NCI-H82 (cell line): ENCODE measurements at places on chromosomes 3 and 15.

DNA sequence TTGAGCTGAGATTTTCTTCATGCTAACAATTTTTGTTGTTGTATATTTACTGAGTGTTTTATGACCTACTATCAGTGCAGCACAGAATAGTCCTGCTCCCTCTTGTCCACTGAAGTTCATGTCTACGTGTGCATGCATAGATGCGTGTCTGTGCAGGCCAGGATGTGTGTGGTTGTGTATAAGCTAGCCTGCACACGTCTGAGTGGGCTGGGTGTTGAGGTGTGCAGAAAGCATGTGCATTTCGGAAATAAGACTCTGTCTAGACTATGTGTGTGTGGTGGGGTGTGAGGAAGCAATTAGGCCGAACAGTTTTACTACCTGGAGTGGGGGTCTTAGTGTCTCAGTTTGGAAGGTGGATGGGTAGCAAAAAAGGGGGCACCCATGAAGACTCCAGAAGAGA, 39.2 kb downstream of the ATP2B2 start:
- DNase-seq = no peak

DNA sequence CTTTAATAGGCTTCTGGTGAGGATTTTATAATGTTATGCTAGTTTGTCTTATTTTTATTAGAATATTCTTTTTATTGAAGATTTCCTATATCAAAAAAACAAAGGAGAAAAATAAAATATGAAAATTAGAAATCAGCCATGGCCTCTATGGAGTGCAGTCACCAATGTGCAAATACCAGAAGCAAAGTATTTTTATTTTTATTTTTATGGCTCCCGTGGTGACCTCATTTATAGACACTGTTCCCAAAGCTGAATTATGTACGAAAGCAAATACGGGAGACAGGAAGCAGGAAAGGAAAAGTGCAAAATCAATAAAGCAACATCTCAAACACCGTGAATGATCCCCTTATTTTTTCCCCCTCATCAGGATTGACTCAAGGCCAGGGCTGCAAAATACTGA, 35.1 kb downstream of the DAZL start:
- no peak for DNase-seq

- DNase-seq = no peak
Measured at GRCh38 chr15:76075046-76075445, 15.3 kb downstream of the TMEM266 start.

DNA sequence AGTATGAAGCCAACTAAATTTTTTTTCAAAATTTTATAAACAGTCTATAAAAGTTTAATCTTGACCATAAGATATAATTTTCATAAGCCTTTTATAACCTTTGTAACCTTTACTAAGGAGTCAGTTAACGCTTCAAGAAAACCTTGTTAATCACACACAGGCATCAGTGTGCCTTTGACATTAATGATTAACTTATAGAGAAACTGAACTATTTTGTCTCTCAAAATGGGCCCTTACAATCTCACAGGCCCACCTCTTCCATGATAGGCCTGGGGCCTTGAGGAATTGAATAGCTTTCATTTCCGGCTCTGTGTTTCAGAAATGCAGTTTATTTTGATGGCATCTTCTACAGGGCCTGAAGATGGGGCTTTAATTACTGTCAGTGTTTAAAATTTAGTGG, 70.1 kb downstream of the CD200 start:
- no peak for DNase-seq

DNA sequence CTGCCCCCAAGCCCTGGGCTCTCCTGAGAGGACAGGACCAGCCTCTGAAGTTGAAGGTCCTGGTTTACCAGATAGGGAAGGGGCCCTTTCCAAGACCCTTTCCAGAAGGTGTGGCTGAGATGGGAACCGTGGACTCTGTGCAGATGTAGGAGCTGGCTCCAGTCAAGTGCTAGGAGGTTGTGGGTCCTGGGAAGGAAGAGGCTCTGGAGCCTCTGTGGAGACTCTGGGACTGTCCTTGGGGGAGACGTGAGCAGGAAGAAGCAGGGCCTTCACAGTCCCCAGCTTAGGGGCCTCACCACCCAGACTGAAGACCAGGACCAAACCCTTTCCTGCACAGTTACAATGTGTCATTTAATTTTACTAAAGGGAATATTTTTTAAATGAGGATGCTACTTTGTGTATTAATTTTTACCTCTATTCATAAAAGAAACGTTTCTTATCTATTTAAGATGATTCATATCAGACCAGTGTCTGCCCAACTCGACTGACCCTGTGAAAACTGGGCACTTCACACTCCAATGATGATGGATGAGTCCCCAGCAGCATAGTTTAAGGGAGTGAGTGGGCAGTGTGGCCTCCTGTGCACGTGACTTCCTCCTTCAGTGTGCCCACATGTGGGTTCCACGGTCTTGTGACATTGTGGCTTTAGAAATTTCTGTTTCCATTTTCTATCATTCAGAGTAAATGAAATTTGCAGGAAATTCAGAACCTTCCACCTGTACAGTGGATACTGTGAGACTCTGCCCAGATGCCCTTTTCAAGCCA, 10.9 kb downstream of the CCR5AS start:
- DNase-seq = no peak

DNA sequence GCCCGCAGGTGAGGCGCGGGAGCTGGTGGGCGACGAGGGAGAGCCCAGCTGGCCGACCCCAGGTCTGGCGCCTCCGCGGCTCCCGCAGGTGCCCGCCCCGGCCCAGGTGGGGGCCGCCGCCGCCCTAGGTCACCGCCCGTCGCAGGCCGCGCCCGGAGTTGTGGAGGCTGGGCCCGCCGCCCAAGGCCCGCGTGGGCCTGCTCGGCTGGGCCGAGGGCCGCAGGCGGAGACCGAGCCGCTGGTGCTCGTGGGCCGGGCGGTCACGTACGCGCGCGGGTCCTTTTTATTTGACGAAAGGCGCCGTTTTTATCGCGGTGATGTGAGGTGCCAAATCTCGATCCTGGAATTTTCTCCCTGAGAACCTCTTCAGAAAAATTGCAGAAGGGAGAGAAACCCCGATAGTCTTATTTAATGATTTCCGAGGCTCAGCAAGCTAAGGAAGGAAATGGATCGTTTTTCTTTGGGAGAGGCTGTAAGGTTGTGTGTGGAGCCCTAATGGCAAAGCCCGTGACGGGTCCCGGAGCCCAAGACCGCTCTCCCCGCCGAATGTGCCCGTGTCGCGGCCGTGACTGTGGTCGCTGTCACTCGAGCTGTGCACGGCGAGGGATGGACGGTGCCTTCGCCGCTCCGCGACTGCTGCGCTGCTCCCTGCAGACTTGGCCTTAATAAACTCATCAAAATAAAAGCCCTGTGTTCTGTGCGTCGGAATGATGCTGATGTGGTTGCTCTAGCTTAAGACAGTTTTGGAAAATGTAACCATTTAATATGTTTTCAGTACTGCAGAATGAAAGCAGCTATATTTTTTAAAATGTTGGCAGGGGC, 612 bp downstream of the APPL1 start:
- peak; percentile 60 for DNase-seq

- DNase-seq = no peak
Measured at GRCh38 chr3:176848431-176849214, 348.7 kb downstream of the TBL1XR1 start.

- DNase-seq = no peak
Measured at GRCh38 chr15:95208988-95209387, 977.6 kb downstream of the MCTP2 start.

DNA sequence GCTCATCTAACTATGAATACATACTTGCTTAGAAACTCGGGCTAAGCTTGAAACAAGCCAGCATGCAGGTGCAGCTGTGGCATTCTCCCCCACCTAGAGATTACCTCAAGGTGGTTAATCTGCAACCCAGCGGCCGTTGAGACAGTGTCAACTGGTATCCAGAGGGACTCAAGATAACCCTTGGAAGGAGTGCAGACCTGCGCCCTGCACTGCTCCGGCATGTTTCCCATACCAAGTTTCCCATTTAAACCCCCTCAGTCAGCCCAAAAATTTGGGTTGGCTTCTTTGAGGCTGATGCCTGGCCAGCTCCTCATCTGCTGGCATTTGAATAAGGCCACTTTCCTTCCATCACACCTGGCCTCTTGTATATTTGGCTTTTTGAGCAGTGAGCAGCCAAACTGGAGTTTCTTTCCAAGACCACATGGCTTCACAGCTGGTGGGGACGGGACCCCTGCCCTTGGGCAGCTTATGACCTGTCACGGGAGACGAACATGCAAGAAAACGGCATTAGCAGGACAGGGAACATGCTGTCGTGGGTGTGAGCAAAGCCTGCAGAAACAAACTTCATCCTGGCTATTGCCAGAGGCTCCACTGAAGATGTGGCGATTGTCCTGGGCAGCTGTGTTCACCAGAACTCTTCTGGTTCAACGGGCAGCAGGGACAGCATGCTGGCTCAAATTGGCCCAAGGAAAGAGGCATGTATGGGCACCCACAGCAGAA, 98.2 kb downstream of the PLXNA1 start:
- no peak for DNase-seq

DNA sequence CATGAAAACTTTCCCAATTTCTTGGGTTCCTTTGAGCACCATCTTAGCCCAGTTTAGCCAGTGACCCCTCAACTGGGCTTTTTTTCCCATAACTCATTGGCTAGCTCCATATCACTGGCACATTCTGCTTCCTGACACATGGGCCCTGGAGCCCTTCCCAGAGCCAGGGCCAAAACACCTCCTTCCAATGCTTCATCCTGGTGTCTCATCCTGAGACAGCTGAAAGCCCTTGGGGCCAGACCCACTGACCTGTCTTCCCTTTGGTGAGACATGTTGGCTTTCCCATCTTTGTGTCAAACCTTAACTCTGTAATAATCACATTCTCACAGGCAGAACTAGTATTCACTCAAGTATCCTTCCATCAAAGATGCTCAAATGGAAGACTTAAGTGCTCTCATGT, 82.6 kb upstream of the SMAD3 start:
- no peak for DNase-seq

GRCh38 chr15:63672369-63672768, 75.2 kb downstream of the FBXL22 start:
- DNase-seq = no peak

DNA sequence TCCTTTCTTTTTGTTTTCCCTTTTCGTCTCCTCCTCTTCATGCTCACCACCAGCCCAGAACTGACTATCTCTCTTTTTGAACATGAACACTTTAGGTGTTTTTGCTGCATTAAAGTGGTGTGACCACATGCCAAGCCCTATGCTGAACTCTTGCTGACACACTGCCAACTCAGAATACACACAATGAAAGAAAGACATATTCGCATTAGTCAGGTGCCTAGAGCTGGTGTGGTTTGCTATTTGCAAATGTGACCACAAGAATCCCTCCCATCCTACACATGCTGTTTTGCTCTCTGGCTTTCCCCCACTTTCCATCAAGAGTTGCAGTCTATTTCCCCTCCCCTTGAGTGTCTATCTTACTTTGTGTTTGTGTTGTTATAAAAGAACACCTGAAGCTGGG, 967.8 kb upstream of the CFAP20DC start:
- DNase-seq = no peak
